ENCODE measurements at places on chromosomes 6 and 20.

- DNase-seq, result no peak
Measured at GRCh38 chr6:30885481-30885998, 1.2 kb downstream of the DDR1 start.

- no peak for DNase-seq
Measured at GRCh38 chr6:128032042-128032441, 131.2 kb upstream of the THEMIS start.

DNA sequence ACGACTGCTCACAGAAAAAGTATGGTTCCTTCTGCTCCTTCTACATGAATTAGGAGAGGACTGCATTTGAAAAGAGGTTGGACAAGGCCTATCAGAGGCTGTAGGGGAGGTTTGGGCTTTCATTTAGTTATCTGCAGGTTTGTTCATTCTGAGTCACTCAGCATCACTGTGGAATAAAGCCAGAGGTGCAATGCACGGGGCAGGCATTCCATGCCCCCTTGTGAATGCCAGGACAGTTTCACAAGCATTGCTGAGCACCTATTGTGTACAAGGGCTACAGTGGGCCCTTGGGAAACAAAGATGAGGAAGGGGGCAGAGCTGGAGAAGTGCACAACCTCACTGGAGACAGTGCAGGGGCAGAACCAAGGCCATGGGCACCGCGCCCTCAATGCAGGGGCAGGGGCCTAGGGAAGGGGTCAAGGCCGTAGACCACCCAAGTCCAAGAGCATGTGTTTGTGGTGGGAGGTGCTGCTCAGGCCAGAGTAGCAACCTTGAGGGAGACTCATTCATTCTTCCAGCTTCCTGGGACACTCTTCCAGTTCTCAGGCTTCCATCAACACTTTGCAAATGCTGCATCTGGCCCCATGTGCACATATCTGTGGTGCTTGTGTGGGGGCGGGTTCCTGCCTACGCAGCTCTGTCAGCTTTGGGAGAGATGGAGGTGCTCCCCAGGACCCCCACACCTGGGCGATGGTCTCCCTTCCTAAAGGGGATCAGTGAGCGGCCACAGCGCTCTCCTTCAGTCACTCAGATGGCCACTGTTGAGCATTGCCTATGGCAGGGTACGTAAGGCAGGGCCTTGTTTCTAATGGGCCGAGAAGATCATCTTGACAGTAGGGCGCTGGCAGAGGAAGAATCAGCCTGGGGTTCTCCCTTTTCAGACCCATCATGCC, 204.5 kb downstream of the SYNDIG1 start:
- DNase-seq, result no peak

DNA sequence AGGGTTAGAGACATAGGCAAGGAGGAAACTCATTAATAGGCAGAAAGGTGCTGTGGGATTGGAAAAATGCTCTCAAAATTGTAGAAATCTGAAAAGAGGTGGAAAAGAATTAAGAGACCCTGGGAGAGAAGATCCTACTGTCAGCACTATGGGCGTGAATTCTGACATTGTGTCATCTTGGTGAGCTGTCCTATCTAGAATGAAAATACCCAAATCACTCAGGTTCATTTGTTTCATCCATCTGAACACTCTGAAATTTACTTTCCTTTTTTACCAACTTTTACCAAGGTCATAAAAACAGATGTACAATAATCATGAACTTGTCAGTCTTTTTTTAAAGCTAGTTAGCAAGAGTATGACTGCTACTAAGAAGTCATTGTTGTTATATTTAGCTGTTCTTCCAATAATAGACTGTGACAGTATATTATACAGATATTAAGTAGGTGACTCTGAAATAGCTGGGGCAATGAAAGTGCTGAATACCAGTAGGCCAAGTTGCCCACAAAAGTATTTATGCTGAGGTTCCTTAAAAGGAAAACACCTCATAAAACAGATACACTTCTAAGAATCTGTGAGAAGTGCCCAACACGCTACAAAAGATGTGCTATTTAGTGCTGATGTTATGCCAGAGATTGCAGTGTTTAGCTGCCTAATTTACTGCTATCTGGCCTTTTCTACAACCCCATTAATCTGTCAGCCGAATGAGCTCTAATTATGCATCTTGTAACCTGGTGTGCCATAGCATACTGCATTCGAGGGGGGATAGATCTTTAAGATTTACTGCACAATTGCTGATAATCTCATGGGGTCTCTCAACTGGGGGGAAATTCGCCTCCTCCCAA, 217.5 kb upstream of the SUPT3H start:
- DNase-seq, result peak; percentile 64

GRCh38 chr6:157326979-157327378, 3.7 kb upstream of the TMEM242 start:
- peak; percentile 35 for DNase-seq

DNA sequence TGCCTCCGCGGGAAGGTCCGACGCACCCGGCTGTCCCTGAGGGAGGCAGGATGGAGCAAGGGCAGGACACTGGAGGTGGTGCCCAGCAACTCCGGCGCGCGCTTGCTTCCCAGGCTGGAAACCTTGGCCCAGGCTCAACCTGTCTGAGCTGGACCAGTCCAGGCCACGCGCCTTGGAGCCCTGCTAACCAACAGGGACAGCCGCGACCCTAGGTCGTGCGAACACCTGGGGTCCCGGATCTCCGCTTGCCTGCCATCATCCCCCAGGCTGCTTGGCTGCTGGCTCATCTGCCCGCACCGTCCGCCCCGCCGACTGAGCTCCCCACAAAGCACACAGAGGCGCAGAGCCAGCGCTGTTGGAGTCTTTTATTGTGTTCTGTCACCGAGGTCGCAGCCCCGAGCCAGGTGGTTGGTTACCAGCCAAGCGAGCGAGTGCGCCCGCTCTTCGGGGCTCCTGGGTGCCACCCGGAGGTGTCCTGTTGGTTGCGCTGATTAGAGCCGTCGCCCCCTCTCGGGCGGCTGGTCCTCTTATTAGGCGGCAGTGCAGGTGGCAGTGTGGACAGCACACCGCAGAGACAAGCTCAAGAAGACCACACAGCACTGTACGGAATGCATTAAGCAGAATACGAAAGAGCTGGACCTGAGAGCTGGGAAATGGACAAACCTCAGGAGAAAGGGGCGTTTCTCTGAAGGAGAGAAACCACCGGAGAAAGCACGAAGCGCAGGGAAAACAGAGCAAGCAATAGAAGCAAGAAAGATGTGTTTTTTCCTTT, 3.8 kb downstream of the COL12A1 start:
- DNase-seq, result no peak

GRCh38 chr6:16060039-16060438, 68.8 kb upstream of the MYLIP start:
- DNase-seq, result no peak

GRCh38 chr20:41218466-41218865, 81.1 kb downstream of the PLCG1 start:
- DNase-seq, result no peak
